ENCODE measurements at places on chromosomes 11 and 22. TPM values are rescaled to one million over a fixed set of nuclear protein-coding genes. Genes with fewer than 3 reads are reported as not detected.

Gene OR6Q1
- not detected for total RNA-seq

Gene NRXN2
- not detected for total RNA-seq

Gene CXCR5
- total RNA-seq, result not detected

Gene SESN3
- total RNA-seq, result 0.61 TPM

Gene TH
- total RNA-seq, result not detected

Gene OR5P2
- total RNA-seq, result not detected

Gene HNRNPUL2
- total RNA-seq, result 5.8 TPM

Gene NKAPD1
- 23.1 TPM for total RNA-seq

Gene OOSP4A
- total RNA-seq, result not detected

Gene ANKK1
- total RNA-seq, result not detected

Gene SMTNL1
- total RNA-seq, result not detected

Gene CELSR1
- total RNA-seq, result 0.15 TPM

Gene CPT1A
- 42.2 TPM for total RNA-seq

Gene KRTAP5-1
- total RNA-seq, result not detected

Gene CYP2D6
- not detected for total RNA-seq

Gene CDC45
- 55.8 TPM for total RNA-seq

Gene PSMD13
- 212 TPM for total RNA-seq

Gene EIF3F
- 157 TPM for total RNA-seq

Gene OR51A7
- not detected for total RNA-seq

Gene APOL1
- 10.7 TPM for total RNA-seq

Gene DGCR6
- 2.4 TPM for total RNA-seq

Gene CRYBB2
- total RNA-seq, result not detected

Gene PARVG
- 0.32 TPM for total RNA-seq

Gene PHETA2
- 16.9 TPM for total RNA-seq

Gene API5
- 112 TPM for total RNA-seq

Gene RBMXL2
- total RNA-seq, result not detected
